ENCODE measurements at places on chromosomes 7 and 10. TPM values are rescaled to one million over a fixed set of nuclear protein-coding genes. Genes with fewer than 3 reads are reported as not detected.
A peak's percentile ranks its signal among the peaks of the same experiment; 100 is the strongest.

CNNM1 gene
- 0.11 TPM for total RNA-seq

GRM3 gene
- not detected for total RNA-seq

TRIM50 gene
- not detected for total RNA-seq

CCDC3 gene
- not detected for total RNA-seq

GRCh38 chr7:16234493-16235146 lies 186.7 kb downstream of the CRPPA start:
- no peak overlapping the region for H3K4me3 ChIP-seq
- H3K4me1 ChIP-seq: no peaks in the 10 kb centered on the region
- no peak overlapping the region for H3K27ac ChIP-seq

DNA sequence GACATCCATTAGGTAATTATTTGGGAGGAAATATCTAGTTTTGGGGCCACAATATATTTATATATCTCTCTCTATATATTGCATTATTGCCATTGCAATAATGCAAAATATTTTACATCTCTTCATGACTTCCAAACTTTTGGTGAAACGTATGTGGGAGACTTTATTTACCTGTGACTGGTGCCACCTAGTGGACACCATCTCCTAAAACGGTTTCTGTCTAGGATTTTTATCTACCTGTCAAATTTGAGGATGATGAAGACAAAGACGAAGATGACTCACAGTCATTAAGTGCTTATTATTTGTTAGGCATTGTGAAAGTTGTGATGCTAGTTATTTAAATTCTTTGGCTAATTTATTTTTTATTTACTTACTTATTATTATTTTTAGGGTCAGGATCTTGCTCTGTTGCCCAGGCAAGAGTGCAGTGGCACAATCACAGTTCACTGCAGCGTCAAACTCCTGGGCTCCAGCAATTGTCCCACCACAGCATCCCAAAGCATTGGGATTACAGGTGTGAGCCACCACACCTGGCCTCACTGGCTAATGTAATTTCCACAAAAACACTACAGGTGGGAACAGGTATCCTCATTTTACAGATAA lies 18.7 kb upstream of the CBLL1 start:
- no peaks in the 10 kb centered on the region for H3K36me3 ChIP-seq
- no peak overlapping the region for H3K27ac ChIP-seq
- no peaks in the 10 kb centered on the region for H3K27me3 ChIP-seq
- no peak overlapping the region for H3K4me3 ChIP-seq
- DNase-seq: peak; percentile 29

- DNase-seq: no peak
- peaks cover 20% of the 10 kb centered on the region for H3K4me1 ChIP-seq
- no peaks in the 10 kb centered on the region for H3K36me3 ChIP-seq
- H3K27me3 ChIP-seq: peaks cover 52% of the 10 kb centered on the region
- H3K27ac ChIP-seq: no peak overlapping the region
Measured at GRCh38 chr10:101774589-101775272, 1.2 kb downstream of the FGF8 start.

- no peaks in the 10 kb centered on the region for H3K27me3 ChIP-seq
- DNase-seq: no peak
- H3K27ac ChIP-seq: no peak overlapping the region
- peaks cover 5% of the 10 kb centered on the region for H3K4me1 ChIP-seq
- H3K36me3 ChIP-seq: no peaks in the 10 kb centered on the region
Measured at GRCh38 chr10:77800320-77800719, 126.2 kb downstream of the DLG5 start.

DNA sequence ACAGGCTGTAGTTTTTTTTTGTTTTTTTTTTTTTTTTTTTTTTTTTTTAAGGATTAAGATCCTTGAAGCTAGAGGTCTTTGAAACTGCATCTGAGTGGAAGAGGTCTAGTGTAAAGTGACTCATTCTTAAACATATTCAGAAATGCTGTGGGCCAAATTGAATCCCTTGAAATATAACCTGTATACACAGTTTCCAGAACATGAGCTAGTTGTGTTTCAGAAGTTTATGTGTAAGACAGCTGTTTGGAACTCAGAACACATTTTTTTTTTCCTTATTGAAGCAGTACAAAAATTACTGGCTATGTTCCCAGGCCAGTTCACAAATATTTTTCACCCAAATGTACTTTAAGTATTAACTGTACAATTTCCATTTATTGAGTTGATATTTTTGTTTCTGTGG lies 67.9 kb downstream of the PPP1R9A start:
- no peaks in the 10 kb centered on the region for H3K27me3 ChIP-seq
- DNase-seq: no peak
- no peaks in the 10 kb centered on the region for H3K36me3 ChIP-seq
- no peak overlapping the region for H3K27ac ChIP-seq

DNA sequence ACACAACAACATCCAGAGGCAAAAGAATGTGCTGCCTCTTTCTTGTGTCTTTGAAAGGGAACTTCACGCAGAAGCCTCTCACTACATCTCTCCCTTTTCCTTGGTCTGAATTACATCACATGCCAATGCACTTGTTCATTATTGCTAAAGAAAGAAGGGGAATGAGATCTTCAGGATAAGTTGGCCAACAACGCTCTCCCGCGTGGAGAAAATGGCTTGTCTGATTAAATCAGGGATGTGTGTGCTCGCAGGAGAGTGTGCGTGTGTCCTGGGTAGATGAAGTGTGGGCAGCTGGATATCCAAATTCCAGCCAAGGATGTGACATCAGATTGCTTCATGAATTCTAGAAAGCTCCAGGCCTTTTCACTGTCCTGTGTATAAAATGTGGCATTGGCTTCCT lies 541.6 kb upstream of the FZD8 start:
- H3K4me3 ChIP-seq: no peak overlapping the region
- no peaks in the 10 kb centered on the region for H3K36me3 ChIP-seq
- H3K27me3 ChIP-seq: no peaks in the 10 kb centered on the region

Data from CD8-positive, alpha-beta memory T cell (primary cell).